ENCODE measurements at places on chromosomes 5 and 9.

- peak; percentile 81 for DNase-seq
These were observed at the start of gene PCDHGB2 for GRCh38 chr5:141359790-141360426. Gene PCDHGB2 (plus strand): TSS chr5:141359994. CDS start chr5:141360136, 142 bp downstream.

DNA sequence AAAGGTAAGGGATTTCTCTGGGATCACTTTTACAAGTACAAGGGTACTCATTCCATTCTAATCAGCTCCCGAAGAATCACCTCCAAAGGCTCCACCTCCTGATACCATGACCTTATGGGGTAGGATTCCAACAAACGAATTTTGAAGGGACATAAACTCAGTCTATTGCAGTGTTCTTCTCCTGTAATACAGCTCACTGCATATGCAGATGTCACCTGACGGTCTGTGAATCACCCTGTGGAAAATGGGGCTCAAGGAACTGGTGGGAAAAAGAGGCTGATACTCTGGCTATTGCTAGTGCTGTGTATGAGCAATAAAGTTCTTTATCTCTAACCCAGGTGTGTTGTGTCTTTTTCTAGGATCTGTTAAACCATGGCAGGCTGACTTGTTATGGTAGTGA lies 42.4 kb upstream of the CCDC112 start:
- DNase-seq = no peak

DNA sequence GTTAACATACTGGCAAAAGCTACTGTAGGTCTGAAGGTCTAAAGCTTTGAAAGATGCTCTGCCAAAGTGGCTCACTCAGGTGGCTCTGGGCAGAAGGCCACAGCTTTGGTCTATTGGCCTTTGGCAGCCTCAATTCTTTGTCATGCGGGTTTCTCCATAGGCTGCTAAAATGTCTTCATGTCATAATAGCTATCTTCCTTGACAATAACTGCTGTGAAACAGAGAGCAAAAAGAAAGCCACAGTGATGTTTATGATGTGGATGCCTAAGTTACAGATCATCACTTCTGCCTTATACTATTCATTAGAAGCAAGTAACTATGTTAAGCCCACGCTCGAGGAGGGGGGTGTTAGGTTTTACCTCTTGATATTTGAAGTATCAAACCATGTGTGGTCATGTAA lies 906.1 kb upstream of the CDH9 start:
- no peak for DNase-seq

DNA sequence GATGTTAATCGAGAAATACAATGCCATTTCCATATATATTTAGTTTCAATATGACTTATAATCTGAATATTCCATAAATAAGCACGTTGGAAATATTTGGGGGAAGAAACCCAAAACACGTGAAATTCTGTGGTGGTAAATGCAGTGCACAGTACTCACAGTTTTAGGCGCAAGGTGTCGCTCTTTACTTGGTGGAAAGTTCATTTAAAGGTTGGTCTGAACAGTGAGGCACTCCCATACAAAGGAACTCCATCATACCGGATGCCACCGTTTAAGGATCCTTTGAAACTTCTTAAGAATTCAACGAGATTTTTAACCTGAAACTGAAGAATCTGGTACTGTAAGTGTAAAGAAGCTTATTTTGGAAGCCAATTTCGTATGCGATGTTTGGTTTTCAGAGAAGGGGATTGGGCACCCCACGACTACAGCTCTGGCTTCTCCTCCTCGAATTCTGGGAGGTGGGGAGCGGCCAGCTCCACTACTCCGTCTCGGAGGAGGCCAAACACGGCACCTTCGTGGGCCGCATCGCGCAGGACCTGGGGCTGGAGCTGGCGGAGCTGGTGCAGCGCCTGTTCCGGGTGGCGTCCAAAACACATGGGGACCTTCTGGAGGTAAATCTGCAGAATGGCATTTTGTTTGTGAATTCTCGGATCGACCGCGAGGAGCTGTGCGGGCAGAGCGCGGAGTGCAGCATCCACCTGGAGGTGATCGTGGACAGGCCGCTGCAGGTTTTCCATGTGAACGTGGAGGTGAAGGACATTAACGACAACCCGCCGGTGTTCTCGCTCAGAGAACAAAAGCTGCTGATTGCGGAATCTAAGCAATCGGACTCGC lies at the start of gene PCDHA11:
TSS of gene PCDHA11 (plus strand) at position 237 of the 834 bp plus-strand sequence. CDS start at position 384, 147 bp downstream.
- peak; percentile 88 for DNase-seq

DNA sequence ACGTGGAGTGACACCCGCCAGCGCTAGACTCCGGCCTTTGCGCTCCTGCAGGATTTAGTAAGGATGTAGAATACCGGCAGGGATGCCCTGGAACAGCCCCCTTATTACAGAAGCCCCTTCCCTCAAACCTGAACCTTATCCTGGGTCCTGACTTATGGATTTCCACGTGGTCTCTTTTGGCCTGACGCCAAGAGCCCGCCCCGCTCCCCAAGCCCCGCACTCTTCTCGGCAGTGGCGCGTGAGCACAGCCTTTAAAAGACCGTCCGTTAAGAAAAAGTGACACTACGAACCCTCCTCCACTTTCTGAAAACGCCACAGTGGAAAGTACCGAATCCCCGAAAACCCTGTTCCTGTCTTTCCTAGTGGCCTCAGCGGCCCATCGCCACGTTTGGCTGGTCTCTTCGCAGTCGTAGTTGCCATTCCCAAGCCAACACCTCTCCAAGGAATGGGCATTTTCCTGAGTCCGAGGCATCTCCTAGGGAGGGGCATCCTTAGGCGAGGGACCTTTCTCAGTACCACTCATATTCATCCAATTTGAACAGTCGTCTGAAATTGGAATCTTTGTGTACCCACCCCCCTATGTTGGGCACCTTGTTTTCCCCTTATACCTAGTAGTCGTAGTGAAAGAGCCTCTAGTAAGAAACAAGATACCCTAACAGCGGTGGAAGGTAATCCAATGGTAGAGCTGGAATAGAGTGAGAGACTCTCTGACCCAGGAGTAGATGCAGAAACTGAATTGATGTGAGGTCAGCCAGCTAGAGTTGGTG lies 732 bp upstream of the MCIDAS start:
- DNase-seq = no peak

GRCh38 chr9:105455836-105456475 lies 8.1 kb downstream of the FSD1L start:
- DNase-seq = no peak
